PC-3 (cell line): ENCODE measurements at places on chromosomes 12 and 14. TPM values are rescaled to one million over a fixed set of nuclear protein-coding genes. Genes with fewer than 3 reads are reported as not detected.

DNA sequence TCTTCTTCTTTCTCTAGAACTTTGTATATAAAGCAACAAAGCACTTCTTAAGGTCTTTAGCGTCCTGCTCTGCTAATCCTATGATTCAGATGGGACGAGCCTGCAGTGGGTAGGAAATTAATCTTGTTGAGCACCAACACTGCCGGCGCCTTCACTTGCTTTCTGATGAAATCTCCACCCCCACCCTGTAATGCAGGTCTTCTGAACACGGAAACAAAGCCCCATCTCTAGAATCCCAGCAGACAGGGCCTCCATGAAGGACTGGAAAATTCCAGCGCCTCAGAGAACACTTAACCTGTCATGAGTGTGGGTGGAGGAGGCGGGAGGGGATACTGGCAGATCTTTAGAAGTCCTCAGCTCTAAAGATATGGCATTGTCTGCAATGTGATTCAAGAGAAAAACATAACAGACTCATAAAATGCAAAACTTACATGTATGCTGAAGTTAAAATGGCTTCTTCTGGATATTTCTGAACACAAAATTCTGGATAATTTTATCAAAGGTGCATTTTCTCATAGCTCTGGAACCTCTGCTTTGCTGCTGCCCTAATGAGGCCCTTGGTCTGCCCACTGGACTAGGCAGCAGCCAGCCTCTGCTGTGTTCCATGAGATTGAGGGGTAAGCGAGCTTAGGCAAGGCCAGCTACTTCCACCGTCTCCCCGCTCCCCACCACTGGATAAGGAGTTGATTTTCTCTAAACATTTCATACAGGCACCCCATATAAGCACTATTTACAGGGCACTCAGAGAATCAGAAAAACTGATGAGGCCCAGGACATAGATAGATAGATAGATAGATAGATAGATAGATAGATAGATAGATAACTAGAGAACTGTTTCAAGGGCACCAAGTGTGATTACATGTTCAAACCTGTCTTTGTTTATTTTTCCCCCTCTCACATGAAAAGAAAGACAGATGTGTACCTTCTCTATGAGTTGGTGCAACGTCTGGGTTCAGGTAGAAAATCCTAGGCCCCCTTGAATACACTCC, 43.1 kb downstream of the ZFP36L1 start:
- no peak for DNase-seq
- no peak overlapping the region for H3K4me3 ChIP-seq
- no peaks in the 10 kb centered on the region for H3K36me3 ChIP-seq
- no peaks in the 10 kb centered on the region for H3K27me3 ChIP-seq

GRCh38 chr12:116372815-116373214, 95.3 kb upstream of the MED13L start:
- H3K4me3 ChIP-seq, result no peak overlapping the region
- no peak overlapping the region for H3K27ac ChIP-seq
- H3K4me1 ChIP-seq, result peaks cover 23% of the 10 kb centered on the region
- no peaks in the 10 kb centered on the region for H3K27me3 ChIP-seq
- no peak for DNase-seq

- no peak overlapping the region for H3K27ac ChIP-seq
- H3K36me3 ChIP-seq, result no peaks in the 10 kb centered on the region
- no peak overlapping the region for H3K4me3 ChIP-seq
- peak; percentile 56 for DNase-seq
- H3K27me3 ChIP-seq, result no peaks in the 10 kb centered on the region
Measured at GRCh38 chr14:90523544-90523943, 126.7 kb downstream of the CALM1 start.

- H3K27me3 ChIP-seq, result no peaks in the 10 kb centered on the region
- H3K4me3 ChIP-seq, result no peak overlapping the region
- H3K27ac ChIP-seq, result peak overlapping the region; percentile 70
- H3K36me3 ChIP-seq, result no peaks in the 10 kb centered on the region
Measured at GRCh38 chr14:36946872-36947271, 225.5 kb downstream of the SLC25A21 start.

GRCh38 chr14:59215322-59215721, 26.9 kb downstream of the DAAM1 start:
- H3K27me3 ChIP-seq, result no peaks in the 10 kb centered on the region
- H3K36me3 ChIP-seq, result no peaks in the 10 kb centered on the region
- no peak overlapping the region for H3K4me3 ChIP-seq
- H3K4me1 ChIP-seq, result peaks cover 7% of the 10 kb centered on the region; the same call in 1 of the 2 replicates

DNA sequence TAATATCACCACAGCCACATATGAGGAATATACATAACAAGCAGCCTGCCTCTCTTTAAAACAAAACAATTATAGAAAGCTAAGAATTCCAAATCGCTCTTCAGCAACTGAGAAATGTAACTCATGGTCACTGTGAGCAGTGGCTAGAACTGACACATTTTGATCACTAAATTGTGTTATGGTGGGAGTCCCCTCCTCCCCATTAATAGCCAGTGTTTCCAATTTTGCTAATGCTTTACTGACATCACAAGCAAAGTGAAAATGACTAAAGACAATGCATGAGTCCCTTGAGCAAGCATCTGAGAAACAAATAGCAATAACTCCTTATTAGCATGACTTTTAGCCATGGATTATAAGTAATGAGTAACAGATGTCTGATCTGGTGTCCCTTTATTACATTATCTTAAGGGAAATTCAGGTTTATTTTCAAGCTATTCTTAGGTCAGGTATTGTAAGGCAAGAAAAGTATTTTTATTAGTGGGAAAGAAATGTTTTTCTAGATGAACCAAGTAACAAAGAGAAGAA, 148.3 kb downstream of the KCNH5 start:
- no peaks in the 10 kb centered on the region for H3K27me3 ChIP-seq
- no peak overlapping the region for H3K4me3 ChIP-seq
- no peak overlapping the region for H3K27ac ChIP-seq
- no peaks in the 10 kb centered on the region for H3K36me3 ChIP-seq
- DNase-seq, result no peak

- no peaks in the 10 kb centered on the region for H3K4me1 ChIP-seq
Measured at GRCh38 chr12:49763006-49763591, 21.7 kb downstream of the TMBIM6 start.

GRCh38 chr12:64181430-64182291, 40.4 kb downstream of the KICS2 start:
- peak overlapping the region; percentile 44; the same call in 1 of the 2 replicates for H3K4me3 ChIP-seq
- H3K4me1 ChIP-seq, result peaks cover 60% of the 10 kb centered on the region
- peak overlapping the region; percentile 99 for H3K27ac ChIP-seq

DNA sequence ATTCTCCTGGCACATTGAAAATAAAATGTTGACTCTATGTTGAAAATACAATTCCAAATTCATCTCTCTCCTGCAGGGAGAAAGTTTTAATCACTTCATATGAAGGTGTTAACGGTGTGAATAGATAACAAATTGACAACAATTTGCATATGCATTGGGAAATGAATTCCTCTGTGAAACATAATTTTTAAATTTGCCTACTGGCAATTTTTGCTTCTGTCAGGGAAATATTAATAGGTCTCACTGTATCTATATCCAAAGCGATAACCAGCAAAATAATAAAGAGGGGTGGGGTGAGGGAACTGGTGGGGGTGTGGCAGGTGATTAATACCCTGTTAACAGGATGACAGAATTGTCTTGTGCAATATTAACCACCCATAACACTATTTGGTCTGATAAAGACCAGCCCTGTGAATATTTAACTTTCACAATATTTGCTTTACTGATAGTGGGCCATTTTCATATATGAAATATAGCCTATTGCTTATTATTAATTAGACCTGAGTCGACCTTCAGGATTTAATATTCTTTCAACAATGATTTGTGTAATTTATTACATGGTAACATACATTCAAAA, 239.0 kb upstream of the SSTR1 start:
- H3K4me3 ChIP-seq, result no peak overlapping the region
- no peaks in the 10 kb centered on the region for H3K4me1 ChIP-seq
- no peak overlapping the region for H3K27ac ChIP-seq
- no peak for DNase-seq
- 0 out of 2 replicates have a peak, but pooled peaks cover 4% of the 10 kb centered on the region for H3K27me3 ChIP-seq

DNA sequence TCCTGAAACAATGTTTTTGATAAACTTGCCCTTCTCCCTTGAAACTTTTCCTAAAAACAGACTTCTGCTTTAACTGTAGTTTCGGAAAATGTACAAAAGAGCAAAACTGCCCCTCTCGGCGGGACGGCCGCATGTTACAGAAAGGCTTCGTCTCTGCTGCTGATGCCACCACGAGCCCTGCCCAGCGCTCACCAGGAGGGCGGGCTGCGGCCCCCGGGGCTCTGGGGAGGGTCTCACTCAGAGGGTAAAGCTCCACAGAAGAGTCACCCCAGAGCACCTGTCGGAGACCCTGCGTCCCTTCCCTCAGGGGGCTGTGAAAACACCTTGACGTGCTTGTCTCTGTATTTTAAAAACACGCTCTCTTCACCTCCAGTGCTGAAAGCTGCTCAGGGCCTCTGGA, 12.5 kb upstream of the GOLGA3 start:
- DNase-seq, result no peak
- no peak overlapping the region for H3K27ac ChIP-seq
- H3K4me1 ChIP-seq, result no peaks in the 10 kb centered on the region
- H3K4me3 ChIP-seq, result no peak overlapping the region
- H3K36me3 ChIP-seq, result peaks cover 20% of the 10 kb centered on the region
- no peaks in the 10 kb centered on the region for H3K27me3 ChIP-seq

DNA sequence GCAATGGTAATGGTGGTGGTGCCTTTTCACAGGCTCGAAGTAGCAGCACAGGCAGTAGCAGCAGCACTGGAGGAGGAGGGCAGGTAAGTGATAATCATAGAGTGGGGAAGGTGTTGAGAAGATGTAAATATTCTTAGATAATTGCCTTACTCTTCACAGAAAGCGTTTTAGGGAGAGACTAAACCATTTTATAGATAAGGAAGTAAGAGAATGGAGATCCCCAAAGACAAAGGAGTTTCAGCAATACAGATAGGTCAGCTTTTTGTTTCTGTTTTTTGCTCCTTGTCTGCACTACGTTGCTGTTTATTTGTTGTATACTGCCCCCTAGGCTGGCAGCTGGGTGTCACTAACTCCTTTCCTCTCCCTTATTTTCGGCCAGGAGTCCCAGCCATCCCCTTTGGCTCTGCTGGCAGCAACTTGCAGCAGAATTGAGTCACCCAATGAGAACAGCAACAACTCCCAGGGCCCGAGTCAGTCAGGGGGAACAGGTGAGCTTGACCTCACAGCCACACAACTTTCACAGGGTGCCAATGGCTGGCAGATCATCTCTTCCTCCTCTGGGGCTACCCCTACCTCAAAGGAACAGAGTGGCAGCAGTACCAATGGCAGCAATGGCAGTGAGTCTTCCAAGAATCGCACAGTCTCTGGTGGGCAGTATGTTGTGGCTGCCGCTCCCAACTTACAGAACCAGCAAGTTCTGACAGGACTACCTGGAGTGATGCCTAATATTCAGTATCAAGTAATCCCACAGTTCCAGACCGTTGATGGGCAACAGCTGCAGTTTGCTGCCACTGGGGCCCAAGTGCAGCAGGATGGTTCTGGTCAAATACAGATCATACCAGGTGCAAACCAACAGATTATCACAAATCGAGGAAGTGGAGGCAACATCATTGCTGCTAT, 2.0 kb downstream of the SP1 start:
- H3K36me3 ChIP-seq, result peaks cover 17% of the 10 kb centered on the region
- H3K4me1 ChIP-seq, result peaks cover 46% of the 10 kb centered on the region
- DNase-seq, result peak; percentile 72
- peak overlapping the region; percentile 71 for H3K4me3 ChIP-seq
- H3K27me3 ChIP-seq, result no peaks in the 10 kb centered on the region

DNA sequence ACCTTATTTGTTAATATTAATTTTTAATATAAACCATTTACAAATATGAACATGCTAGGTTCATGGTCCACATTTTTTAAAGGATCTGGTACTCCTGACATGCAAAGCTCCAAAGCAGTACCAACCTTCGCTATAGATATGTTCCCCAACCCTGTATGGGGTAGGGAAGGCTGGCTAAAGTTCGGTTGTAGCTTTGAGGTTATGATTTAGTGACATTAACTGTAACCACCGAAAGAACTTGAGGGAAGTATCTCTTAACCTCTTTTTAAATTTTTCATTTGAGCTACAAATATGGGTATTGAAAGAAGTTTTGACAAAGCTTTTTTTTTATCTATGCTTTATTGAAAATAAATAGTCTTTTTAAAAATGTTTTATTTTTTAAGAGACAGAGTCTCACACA, 115.5 kb downstream of the DYRK2 start:
- H3K4me3 ChIP-seq, result no peak overlapping the region
- peaks cover 19% of the 10 kb centered on the region for H3K4me1 ChIP-seq
- DNase-seq, result no peak
- H3K36me3 ChIP-seq, result no peaks in the 10 kb centered on the region

Gene C12orf60
- 0.29 and 0.47 TPM in 2 replicates for total RNA-seq

Gene PCK2
- total RNA-seq, result 10.0 and 11.6 TPM in 2 replicates

Gene ZNF705A
- not detected in 2 replicates for total RNA-seq

Gene A2M
- total RNA-seq, result not detected in 2 replicates

Gene KRT7
- 2,144 and 2,979 TPM in 2 replicates for total RNA-seq

Gene SENP1
- total RNA-seq, result 16.9 and 20.9 TPM in 2 replicates
